ENCODE measurements at places on chromosomes 5 and 9.

DNA sequence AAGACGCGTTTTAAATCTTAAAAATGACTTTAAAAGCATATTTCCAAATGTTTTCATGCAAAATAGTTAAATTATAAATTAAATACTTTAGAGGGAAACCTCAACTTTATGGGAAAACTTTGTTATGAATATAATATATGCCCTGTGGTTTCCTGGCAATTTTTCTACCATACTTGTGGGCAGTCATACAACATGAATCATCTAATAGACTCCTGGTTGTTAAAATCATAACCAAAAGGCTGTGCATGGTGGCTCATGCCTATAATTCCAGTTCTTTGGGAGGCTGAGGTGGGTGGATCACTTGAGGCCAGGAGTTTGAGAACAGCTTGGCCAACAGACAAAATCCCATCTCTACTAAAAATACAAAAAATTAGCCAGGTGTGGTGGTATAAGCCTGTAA, 18.2 kb downstream of the ATP10B start:
- no peak for DNase-seq

GRCh38 chr5:90000351-90000750, 409.2 kb downstream of the CETN3 start:
- no peak for DNase-seq

- no peak for DNase-seq
Observed at GRCh38 chr9:36127652-36128244, 8.8 kb upstream of the GLIPR2 start.

- no peak for DNase-seq
Observed at GRCh38 chr5:83686251-83686650, 34.4 kb downstream of the HAPLN1 start.

GRCh38 chr5:111685969-111686368, 71.0 kb downstream of the NREP start:
- DNase-seq: no peak
